ENCODE measurements at places on chromosomes 16 and 17.
A peak's percentile ranks its signal among the peaks of the same experiment; 100 is the strongest.

- no peak for DNase-seq
Measured at GRCh38 chr16:50771366-50771765, 29.5 kb downstream of the CYLD start.

DNA sequence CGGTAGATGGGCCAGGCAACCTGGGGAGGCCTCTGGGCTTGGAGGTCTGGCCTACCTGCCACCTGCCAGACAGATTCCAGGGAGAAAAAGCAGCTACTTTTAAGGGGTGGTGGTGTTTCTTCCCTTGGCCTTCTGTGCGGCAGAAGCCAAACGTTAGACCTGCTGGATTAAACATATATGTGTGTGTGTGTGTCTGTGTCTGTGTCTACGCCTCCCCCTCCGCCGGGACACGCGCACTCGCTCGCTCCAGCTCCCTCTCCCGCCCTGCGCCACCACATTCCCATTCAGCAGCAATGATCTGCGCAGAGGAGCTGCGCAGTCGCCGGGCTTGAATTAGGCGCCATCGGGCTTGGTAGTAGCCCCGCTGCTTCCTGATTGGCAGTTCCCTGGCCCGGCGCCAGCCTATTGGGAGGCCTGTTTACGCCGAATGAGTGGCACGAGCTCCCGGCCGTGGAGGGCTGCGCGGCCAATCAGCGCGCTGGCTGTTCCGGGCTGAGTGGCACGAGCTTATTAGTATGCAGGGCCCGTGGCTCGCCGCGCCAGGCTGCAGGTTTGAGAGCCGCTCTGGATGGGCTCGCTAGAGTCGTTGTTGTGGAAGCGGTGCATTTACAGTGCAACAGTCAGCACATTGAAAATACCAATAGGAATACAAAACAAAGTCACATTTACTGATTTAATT is at the start of gene BAHCC1:
BAHCC1 (plus strand) TSS at position 537 of the 679 bp plus-strand sequence. CDS start 4,283 bp downstream, outside the sequence.
- DNase-seq: peak; percentile 100

DNA sequence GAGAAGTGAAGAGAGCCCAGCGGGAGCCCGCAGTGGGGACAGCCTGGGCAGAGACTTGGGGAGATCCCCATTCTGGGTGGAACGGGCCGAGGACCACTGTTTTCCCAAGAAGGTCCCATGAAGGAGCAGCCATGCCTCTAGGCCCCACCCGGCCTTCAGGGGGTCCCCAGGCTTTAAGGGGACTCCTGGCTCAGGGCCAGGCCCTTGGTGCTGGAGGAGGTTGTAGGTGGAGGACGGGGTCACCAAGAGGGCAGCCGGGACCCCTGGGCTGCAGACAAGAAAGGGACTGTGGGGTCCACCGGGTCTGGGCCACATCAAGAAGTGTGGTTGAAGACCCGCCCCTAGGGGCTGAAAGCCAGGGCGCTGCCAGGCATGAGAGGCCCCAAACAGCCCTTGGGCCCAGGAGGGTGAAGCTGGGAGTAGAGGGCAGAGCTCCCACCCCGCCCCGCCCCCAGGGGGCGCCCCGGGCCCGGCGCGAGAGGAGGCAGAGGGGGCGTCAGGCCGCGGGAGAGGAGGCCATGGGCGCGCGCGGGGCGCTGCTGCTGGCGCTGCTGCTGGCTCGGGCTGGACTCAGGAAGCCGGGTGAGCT is at the start of gene PRSS21:
PRSS21 (plus strand) TSS at position 487 of the 589 bp plus-strand sequence; CDS start at position 519, 32 bp downstream.
- peak; percentile 76 for DNase-seq

DNA sequence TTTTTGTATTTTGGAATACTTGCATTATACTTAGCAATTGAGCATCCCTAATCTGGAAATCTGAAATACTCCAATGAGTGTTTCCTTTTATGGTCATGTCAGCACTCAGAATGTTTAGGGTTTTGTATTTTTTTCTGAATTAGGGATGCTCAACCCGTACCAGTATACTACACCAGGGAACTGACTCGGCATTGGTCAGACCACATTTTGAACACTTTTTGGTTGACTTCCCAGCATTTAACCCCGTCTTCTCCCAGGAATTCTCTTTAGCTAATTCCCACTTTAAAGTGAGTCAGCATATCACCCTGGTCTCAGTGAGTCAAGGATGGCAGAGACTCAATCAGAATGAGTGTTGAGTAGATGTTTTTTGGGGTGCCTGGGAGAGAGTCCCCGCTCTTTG is 177.9 kb downstream of the SPECC1 start:
- DNase-seq: no peak

Measured in NB4 (cell line).